ENCODE measurements at places on chromosomes 5 and 9.

DNA sequence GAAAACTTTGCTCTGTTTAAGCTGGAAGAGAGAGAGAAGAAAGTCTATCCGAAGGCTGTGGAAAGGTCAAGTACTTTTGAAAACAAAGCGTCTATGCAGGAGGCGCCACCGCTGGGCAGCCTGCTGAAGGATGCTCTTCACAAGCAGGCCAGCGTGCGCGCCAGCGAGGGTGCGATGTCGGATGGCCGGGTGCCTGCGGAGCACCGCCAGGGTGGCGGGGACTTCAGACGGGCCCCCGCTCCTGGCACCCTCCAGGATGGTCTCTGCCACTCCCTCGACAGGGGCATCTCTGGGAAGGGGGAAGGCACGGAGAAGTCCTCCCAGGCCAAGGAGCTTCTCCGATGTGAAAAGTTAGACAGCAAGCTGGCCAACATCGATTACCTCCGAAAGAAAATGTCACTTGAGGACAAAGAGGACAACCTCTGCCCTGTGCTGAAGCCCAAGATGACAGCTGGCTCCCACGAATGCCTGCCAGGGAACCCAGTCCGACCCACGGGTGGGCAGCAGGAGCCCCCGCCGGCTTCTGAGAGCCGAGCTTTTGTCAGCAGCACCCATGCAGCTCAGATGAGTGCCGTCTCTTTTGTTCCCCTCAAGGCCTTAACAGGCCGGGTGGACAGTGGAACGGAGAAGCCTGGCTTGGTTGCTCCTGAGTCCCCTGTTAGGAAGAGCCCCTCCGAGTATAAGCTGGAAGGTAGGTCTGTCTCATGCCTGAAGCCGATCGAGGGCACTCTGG lies 32.6 kb downstream of the CD180 start:
- no peak for DNase-seq

GRCh38 chr5:169788168-169788567 lies 151.1 kb downstream of the DOCK2 start:
- peak; percentile 69 for DNase-seq

DNA sequence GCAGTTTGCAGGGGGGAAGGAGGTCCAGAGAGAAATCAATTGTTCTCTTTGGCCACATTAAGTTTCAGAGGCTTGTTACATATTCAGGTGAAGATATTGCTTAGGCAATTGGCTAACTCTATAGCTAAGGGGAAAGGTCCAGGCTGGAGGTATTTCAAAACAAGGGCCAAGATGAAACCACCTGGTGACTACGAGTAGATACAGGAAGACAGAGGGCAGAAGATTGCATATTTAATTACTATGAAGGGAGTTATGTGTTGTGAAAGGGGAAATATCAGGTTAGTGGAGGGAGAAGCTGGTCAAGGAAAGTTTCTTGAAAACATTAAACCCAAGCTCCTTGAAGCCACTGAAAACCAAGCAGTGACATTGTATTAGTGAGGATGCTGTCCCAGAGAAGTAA lies 1.9 kb upstream of the RAD23B start:
- DNase-seq: no peak

DNA sequence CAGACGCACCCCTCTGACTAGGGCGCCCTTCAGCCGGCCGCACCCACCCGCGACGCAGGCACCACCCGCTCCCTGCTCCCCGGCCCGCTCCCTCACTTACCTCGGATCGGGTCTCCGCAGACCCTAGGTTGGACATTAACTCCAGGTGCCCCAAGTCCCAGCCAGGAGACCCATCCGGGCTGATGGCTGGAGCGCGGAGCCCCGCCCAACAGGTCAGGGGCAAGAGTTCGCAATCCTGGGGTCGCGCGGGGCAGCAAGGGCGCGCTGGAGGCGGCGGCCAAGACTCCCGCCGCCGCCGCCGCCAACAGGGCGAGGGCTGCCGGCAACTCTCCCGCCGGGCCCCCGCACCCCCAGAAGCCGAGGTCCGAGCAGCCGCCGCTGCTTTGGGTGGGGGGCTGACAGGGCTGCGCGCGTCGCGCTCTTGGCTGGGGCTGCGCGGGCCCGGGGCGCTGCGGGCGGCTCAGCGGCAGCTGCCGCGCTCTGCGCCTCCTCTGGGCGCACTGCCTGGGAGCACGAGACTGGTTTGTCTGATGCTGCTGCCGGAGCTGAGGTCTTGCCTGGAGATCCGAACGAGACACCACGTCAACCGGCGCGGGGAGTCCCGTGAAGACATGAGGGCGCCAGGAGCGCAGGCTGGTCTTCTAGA lies at the start of gene GDNF:
Gene GDNF, minus strand, starts transcription at position 635 of the 646 bp plus-strand sequence. CDS start 5,245 bp downstream, outside the sequence.
- peak; percentile 63 for DNase-seq

DNA sequence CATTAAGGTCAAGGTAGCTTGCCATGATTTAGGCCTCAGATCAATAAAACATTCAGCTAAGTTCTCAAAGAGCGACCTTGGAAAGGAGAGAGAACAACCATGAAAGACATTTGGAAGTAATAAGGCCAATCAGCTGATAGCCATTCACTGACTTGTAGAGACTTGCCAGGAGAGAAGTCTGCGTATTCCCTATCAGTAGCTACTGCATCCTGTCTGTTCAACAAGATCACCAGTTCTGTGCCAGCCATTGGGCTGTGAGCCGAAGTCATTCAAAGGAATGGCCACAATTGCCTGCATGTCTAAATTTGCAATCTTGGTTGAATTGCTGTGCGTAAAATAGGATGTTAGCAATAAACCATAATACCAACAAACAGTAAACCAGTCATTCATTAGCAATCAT lies 219.8 kb downstream of the FBXL7 start:
- DNase-seq: no peak

DNA sequence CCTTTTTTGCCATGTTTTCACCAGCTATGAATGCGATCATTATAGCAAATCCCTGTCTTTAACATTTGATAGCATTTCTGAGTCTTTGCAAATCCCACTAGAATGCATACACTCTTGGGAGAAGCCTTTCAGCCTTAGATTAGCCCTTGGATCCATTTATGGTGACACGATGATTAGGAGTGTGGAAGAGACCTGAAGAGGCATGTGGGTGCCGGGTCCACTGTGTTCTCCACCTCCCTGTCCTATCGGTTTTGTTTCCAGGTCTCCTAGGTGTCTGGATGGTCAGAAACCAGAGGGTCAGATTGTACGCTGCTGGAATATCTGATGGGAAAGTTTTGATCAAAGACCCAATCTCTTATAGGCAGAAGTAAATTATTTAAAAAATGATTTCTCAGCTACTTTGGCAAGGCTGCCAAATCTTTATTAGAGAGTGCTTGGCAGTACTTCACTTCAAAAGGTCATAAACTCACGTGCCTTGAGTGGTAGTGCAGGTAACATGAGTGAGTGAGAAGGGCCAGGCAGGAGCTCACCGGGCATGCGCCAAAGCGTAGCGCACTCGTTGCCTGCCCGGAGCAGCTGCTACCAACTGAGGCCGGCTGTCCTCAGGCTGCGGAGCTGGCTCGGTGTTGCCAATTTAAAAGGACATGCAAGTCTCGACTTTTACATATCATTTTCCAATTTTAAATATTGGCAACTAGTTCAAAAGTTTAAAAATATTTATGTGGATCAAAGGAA lies 51.3 kb downstream of the PCSK5 start:
- no peak for DNase-seq

- DNase-seq: no peak
Measured at GRCh38 chr9:110007477-110008270, 200.3 kb downstream of the C9orf152 start.

DNA sequence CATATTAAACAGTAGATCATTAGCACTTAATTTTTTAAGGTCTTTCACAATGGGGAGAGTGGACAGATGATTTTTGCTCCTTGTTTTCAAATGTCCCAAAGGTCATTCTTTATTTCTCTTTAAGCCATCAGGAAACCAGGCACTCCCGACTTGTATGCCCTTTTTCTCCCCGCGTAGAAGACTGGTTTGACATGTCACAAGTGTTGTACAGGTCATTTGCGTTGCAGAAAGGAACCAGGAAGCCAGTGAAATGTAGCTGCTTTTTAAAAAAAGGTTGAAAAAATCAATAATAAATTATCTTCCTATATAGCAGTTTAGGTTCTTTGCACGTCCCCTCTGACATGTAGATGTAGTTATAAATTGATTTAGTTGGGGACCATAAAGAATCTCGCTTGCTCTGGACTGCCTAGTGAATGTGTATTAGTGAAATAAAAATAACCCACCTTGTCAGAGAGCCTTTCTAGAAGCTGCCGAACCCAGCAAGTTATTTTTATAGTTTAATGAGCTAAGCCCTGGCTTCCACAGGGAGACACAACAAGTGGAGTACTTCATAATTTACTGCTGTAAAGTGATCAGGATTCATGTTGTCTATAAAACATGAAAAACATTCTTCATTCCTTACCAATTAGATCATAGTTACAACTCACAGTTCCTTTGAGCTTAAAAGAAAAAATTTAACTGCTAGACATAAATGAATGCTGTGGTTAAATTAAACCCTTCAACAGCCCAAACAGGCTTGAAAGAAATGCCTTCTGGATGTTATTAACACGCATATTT lies 404.6 kb downstream of the CSNK1G3 start:
- peak; percentile 65 for DNase-seq

GRCh38 chr5:67179697-67180361 lies 16.8 kb downstream of the CD180 start:
- DNase-seq: no peak

GRCh38 chr9:8764051-8764450 lies 964.5 kb upstream of the DMAC1 start:
- DNase-seq: no peak

GRCh38 chr5:125326150-125326510 lies 579.7 kb upstream of the ZNF608 start:
- peak; percentile 88 for DNase-seq

DNA sequence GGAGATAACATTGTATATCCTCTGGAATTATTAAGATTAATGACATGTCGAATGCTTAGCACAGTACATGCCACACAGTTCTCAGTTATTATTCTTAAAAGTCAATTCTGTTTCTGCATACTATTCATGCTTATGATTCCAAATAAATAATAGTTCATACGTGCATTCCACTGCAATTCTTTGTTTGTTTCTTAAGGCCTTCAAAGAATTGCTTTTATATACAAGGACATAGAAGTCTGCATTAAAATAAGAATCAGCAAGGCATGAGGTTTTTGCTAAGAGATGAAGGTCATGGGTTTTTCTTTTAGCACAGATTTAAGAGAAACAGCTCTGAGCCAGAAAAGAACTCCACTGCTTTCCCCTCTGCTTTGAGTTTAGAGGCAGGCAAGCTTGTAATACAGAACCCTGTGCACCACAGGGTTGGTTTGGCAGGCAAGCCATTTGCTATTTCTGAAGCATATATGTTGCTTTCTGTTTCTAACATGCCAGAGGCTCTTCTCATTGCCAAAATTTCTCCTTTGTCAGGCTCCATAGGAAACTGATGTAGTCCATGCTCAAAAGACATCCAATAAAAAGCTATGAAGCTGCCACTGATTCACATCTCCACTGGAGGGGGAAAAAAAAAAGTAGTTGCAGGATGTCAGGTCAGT lies 420.6 kb upstream of the TYRP1 start:
- DNase-seq: no peak

DNA sequence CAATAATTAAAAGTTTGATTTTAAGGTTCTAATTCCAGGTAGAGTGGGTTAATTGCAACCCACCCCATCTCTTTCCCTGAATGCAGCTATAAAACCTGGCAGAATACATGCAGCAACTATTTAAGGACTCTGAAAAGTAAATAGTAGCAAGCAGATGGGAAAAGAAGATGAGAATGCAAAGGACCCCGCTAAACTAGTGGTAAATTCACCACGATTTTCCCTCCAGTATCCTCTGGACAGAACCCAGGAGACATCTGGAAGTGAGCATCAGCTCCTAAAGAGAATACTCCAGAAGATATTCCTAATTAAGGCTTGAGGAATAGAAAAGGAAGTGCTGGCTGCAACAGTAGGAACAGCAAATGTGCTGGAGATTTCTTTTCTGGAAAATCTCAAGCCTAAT lies 170.9 kb downstream of the FRMD3 start:
- DNase-seq: no peak
